ENCODE measurements at places on chromosomes 5 and 9.

GRCh38 chr5:133247151-133247709, 195.4 kb downstream of the HSPA4 start:
- no peak for DNase-seq

DNA sequence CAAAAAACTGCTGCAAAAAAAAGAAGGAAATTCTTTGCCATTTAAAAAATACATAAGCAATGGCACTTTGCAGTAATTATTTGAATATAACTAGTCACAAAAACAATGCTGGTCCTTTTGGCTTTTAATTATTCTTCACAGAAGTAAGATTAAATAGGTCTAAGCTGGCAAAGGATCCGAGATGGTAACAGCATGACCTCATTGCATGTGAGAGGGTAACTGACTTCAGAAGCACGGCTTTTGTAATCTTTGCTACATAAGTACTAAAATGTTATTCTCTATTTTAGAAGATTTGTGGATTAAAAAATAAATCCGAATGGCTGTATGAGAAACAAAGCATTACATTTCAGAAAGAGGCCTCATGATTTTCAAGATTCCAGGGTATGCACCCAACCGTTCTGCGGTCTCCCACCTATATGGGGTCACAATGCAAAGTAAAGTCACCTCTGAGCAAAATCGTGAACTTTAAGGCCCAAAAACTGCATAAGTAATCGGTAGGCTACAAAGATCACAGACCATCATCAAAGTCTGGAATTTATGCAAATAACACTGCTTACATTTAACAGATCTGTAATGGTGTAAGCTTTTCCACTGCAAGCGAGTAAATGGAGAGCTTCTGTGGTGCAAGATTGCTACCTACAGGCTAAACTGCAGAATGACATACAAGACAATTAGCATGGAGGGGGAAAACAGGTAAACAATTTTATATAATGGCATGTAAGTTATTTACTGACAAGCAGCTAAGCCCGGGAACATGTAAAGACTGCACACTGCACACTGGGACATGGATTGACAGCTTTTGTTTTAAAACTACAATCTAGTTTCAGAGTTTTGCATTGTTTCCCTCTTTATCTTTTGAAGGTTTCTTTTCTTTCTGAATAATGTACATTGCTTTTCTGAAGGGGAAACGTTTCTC, 231.6 kb downstream of the SLF1 start:
- no peak for DNase-seq

DNA sequence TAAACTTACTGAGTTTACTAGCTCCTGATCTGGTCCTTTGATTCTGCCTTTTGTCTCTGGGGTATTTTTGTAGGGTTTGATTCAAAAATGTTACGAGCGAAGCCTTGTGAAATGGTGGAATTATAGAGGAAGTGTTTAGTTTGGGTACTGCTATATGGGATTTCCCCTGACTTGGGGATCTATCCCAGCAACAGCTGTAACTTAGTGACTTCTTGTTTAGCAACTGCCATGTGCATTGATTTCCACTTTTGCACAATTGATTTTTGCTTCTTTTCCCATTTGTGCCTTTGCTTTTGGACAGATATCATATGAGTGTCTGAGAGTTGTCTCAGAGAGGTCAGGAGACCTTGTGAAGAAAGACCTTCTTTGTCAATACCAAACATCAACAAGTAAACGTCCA, 248.5 kb upstream of the DAP start:
- DNase-seq = no peak

GRCh38 chr9:5922192-5922591, 31.5 kb downstream of the MLANA start:
- no peak for DNase-seq

DNA sequence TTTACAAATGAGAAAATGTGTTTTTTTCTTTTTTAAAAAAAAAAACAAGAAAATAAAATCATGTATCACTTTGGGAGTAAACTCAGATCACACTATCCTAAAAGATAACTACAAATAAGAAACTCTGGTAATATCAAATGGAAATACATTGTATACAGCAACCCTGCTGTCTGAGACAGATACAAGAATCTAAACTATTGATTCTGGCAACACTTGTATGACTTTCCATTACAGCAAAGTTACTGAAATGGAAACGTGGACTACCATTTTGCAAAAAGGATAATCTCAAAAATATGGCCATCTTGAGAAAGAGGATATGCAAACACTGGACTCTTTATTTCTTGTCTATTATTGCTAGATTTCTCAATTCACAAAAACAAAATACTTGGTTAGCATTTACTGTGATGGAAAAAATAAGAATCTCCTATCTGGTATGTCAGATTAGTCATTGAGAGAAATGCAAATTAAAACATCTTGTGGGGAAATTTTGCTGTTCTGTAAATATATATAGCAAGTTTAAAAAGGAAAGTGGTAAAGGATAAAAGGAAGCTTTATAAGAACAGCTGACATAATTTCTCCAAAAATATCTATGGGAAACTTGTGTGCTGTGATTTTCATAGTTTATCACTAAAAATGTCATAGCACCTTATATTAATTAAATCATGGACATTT, 112.9 kb upstream of the FER start:
- DNase-seq = no peak

GRCh38 chr5:43043400-43043756, 3.3 kb upstream of the ANXA2R start:
- no peak for DNase-seq

- DNase-seq = no peak
These were observed 28.2 kb upstream of the CCNB1 start for GRCh38 chr5:69138766-69139165.

DNA sequence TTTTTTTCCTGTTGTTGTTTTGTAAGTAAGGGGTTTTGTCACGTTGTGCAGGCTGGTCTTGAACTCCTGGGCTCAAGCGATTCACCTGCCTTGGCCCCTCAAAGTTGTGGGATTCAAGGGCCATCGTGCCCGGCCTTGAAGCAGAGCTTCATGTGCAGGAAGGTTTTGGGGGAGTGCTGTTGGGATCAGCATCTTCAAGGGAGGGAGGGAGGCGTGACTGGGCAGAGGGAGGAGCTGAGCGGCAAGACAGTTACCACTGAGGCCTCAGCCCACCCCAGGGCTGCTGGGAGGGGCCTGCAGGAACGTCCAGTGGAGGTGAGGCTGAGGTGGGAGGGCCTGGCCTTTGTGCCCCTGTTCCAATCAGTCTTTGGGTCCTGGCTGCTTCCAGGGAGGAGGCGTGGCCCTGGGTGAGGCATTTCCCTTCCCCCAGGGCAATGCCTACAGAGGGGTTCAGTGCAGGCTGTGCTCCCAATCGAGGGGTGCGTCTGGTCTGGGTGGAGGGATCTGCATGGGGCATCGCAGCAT, 21.4 kb downstream of the OR2V1 start:
- DNase-seq = no peak

DNA sequence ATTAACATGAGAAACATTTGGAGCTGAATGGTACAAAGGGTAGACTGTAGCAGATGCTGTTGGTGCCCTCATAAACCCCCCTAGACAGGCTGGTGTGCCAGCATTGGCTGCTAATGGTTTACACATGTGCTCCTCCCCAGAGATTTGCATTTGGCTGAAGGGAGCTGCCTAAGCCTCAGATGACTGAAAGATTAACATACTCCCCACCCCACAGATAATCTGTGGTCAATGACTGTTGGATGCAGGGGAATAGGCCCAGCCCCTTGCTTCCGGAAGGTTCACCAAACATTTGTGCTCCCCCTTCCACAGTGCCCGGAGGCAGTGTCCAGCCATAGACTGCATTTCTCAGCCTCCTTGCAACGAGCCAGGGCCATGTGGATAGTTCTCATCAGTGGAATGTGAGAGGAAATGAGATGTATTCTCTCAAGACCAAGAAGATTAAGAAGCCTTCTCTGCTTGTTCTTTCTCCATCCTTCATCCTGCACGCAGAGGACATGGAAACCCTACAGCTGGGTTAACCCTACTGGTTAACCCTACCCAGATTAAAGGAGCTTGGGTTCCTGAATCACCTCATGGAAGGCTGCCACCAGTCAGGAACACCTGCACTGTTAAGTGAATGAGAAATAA, 79.6 kb downstream of the PHAX start:
- peak; percentile 46 for DNase-seq

DNA sequence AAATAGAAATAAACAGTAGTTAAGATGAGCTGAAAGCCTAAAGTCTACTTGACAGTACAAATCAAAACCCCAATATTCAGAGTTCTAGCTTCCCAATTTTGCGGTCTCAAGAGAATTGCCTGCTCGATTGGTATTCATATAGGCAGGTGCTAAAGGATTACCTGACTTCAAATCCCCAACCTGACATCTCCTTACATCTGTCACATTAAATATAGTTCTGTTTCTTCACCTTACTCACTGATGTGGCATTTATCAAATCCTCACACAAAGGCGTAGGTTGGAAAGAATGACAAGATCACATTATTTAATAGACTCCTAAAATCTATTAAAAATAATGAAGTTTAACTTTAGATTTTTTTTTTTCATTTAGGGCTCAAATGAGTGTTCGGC, 72.8 kb upstream of the ANKH start:
- no peak for DNase-seq

- no peak for DNase-seq
These were observed 4.2 kb downstream of the SMC5 start for GRCh38 chr9:70262948-70263347.

DNA sequence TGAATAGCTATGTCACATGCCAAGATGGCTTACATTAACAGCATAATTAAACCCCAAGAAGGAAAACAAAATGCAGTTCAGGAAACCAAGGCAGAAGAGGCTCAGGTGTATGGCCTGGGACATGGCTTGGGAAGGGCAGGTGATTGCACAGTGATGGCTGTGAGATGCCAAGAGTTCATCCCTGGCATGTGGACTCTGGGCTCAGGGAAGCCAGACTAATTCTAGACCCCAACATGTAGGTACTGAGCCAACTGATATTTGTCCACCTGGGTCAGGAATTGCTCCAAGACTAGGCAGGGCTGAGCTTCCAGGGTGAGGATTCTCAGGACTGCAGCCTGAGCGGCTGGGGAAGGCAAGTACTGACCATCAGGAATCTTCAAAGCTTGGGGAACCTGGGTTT, 218.4 kb upstream of the PIK3R1 start:
- no peak for DNase-seq

DNA sequence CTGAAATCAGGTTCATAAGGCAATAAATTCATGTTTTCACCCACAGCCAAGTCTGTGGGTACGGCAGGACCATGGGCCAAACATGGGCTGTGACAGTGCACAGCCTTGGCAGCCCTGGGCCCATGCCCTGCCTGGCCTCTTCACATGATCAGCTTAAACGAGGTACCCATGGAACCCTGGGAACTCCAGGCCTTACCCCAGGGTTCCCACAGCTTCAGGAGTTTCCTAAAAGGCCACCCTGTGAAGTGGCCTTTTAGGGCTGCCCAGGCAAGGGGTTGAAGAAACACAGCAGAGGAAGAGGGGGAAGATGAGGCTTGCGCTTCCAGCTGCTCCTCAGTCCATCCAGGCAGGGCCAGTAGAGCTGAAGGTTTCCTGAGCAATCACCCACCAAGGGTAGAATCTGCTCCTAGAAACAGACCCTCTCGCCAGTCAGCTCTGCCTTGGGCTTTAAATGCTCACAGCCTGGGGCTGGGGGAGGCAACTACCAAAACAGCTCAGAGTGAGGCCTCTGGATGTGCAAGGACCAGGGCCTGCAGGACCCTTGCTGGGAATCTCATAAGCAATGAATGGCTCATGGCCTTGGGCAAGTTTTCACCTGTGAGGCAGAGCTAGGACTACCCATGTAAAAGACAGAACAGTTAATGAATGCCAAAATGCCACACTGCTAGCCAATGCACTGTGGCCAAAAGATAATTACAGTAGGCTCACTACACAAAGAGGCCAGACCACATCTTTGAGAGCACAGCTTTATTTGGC, 79.3 kb upstream of the LRRTM2 start:
- DNase-seq = no peak

GRCh38 chr5:57450991-57451876, 31.4 kb downstream of the ACTBL2 start:
- DNase-seq = no peak

DNA sequence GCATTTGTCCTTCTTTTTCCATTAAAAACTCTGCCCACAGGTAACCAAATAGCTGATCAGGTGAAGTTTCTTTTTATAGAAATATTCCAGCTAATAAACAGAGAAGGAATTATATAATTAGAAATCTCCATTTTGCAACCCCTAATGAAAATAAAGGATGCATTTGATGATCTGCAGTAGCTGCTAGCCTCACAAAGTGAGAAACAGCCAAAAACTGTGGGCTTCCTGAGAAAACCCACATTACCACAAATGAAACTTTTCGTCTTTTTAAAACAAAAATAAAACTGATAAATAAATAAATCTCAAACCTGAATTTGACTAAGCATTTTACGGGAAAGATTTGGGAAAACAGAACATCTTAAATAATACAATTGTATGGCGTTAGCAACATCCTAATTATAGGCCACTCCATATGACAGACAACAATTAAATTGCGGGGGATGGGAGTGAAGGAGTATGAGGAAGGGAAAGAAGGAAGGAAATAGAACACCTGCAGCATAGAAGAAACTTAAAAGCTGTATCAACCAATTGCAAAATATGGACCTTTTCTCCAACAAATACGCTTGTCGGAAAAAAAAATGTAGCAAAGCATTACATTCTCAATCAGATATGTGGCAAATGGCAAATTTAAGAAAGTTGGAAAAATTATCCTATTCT, 283.0 kb upstream of the ITGA1 start:
- DNase-seq = no peak

DNA sequence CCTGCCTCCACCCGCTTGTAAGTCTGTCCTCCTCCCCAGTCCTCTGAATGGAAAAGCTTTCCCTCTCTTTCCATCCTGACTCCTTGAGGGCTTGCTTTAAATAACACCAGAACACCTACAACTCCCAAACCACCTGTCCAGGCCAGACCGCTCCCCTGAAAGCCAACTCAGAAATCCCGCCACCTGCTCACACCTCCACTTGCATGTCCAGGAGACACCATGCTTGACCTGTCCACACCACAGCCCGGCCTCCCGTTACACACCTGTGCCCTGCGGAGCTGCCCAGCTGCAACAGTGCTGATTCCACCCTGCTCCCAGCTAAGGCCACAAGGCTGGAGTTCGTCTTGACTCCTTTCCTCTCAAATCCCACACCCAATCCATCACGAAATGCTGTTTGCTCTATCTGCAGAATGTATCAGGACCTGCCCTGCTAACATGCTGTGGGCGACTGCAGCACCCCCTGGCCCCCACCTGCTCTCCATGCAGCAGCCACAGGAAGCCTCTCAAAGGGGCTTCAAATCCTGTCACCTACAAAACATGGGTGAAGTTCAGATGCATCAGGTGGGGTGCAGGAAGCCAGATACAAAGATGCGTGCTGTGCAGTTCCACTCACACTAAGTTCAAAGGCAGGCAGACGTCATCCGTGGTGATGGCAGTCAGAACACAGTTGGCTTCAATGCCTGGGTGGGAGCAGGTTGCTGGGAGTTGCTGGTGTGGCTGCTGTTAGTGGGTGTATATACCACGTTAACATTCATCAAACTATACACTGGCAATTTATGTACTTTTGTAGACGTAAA, 166.0 kb downstream of the ROR2 start:
- DNase-seq = no peak
